ENCODE measurements at places on chromosomes 4 and X.

GRCh38 chr4:110411574-110412011 is 64.4 kb upstream of the ENPEP start:
- no peak for DNase-seq

- no peak for DNase-seq
Observed at GRCh38 chr4:112386071-112386470, 88.9 kb downstream of the ALPK1 start.

DNA sequence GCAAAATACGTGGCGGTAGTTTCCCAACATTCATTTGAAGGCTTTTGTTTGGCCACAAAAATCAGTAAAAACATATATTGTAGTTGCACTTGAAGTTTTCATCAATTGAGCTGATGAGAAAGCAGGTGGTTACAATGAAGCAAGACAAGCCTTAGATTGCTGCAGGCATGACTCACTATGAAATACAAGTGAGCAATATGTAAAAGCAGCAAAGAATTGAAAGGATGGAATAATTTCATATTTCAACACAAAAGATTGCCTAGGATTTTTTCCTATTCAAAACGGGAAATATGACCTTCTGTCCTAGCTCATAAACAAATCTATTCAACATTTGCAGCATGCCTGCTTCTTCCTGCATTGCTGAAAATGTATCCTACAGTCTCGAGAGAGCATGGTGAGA is 190.9 kb upstream of the BANK1 start:
- DNase-seq, result no peak

- no peak for DNase-seq
Observed at GRCh38 chr4:8342651-8343261, 73.2 kb downstream of the HTRA3 start.

DNA sequence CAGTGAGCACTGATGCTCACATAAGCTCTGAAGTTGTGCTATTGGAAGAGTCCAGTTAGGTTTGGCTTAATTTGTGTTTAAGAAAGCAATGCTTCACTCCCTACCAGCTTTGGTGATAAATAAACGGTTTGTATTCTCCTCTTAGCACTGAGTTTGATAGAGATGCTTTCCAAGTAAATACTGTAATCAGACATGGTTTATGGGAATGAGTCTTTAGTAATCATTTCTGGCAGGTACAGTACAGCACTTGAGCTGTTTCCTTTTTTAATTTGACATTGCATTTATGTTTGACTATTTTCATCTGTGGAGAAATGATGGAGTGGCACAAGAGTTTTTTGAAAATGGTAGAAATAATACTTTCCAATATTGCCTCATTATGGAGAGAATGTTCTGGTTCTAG is 455.3 kb downstream of the ACTRT1 start:
- DNase-seq, result no peak

GRCh38 chr4:40916880-40917279 is 167.1 kb downstream of the NSUN7 start:
- DNase-seq, result peak; percentile 42

GRCh38 chr4:24923002-24923401 is 10.2 kb upstream of the CCDC149 start:
- DNase-seq, result no peak

DNA sequence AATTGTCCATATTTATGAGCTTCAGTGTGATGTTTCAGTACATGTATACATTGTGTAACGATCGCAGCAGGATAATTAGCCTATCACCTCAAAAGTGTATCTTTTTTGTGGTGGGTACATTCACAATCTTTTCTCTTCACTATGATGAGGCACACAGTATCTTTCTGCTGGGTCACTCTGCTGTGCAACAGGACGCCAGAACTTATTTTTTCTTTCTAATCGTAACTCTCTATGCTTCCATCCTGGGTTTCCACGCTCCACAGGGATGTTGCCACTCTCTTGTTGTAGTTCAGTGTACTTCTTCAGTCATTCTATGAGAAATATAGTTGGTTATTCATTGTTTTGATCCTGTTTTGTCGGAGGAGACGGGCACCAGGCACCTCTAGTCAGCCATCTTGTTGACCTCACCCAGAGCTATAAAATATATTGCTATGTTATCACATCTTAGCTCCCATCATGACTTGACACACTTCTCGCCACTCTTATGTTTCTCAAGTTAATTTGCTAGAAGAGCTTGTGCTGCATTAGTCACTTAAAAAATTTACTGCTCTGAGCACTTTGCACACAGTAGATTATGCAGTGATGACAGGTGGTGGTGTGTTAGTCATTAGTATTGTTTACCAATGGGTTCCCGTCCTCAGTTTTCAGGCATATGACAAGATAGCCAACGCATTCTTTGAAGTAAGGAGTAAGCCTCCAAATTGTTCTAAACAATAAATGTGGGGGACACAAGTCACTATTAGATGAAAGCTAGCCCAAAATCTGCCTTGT is 1002.7 kb upstream of the PCDH7 start:
- no peak for DNase-seq

DNA sequence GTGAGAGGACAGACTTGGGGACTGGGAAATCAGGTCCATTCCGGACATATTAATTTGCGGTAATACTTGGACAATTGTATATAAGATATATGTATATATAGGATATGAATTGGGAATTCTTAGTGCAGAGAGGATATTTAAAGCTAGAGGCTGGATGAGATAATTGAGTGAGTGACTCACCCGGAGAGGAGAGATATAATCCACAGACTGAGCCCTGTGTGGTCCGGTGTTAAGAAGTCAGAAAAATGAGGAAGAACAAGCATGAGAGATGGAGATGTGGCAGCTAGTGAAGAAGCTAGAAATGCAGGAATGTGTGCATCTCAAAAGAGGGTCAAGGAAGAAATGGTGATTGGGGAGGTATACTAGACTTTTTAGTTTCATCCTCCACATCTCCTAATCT is 336.2 kb downstream of the SLC7A11 start:
- no peak for DNase-seq

GRCh38 chr4:115537387-115537786 is 424.0 kb upstream of the NDST4 start:
- no peak for DNase-seq

DNA sequence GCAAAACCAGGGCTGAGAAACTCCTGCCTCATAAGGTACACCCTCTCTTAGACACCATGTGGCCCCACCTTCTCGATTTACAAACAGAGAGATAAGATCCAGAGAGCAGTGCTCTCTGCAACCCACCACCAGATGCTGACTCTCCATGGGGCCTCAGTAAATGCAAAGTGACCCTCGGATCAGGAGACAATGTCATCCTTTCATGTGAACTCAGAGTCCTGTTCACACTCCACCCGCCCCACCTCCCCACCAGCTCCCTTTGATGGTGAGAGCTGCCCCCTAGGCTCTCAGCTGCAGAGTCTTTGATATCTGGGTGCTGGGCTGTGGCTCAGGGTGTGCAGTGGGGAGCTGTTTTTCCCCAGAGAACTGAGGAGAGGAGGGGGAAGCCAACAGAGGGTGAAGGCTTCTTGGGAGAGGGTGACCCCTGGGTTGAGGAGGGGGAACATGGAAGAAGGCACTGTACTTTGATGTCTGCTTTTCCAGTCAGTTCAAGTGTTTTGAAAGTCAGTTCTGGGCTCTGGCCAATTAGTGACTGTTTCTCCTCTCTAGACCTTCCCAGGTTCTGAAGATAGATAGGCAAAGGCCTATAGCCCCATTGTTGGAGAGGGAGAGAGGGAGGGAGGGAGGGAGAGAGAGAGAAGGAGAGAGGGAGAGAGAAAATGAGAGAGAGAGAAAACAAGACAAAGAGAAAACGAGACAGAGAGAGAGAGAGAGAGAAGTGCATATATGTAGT is 88.2 kb downstream of the SCD5 start:
- no peak for DNase-seq
